ENCODE measurements at places on chromosomes 5 and 9.

DNA sequence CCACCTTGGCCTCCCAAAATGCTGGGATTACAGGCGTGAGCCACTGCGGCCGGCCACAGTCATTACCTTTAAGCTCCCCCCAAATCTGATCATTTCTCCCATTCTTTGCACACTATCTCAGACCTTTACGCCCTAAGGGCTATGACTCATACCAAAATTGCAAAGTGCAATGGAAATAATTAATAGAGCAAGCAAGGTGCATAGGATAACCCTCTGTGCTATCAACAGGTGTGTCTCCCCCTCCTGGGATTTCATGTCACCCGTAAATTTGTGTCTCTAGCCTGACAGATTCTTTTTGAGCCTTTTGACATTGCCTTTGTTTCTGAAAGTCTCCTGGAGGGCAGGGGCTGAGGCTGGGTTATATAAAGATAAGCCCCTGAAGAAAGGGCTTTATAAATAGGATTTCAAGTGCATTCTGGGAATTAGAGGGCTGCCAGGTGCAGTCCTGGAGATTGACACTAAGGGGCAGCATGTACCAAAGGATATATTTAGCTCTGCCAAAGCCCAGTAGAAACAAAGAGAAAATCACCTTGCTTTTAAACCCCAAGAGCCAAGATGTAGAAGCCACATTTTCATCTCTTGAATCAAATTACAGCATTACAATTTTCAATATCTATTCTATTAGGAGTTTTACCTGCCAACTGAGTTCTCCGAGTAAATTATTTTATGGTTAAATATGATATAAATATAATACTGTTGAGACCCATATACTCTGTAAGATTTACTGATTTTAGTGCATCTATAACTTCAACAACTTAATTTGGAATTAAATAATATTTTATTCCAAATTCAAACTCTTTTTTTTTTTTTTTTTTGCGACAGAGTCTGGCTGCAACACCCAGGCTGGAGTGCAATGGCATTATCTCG lies 18.2 kb downstream of the S100Z start:
- peak; percentile 70 for DNase-seq

DNA sequence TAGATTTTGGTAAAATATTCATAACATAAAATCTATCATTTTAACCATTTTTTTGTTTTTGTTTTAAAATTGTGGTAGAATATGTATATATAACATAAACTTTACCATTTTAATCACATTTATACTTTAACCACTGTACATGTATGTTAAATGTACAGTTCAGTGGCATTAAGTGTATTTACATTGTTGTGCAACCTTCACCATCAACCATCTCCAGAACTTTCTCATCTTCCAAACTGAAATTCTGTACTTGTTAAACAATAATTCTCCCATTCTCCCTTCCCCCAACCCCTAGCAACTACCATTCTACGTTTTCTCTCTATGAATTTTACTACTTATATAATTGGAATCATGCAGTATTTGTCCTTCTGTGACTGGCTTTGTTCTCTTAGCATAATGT lies 11.6 kb downstream of the ANKHD1 start:
- no peak for DNase-seq

- no peak for DNase-seq
Measured at GRCh38 chr5:17339841-17340240, 122.4 kb downstream of the BASP1 start.

DNA sequence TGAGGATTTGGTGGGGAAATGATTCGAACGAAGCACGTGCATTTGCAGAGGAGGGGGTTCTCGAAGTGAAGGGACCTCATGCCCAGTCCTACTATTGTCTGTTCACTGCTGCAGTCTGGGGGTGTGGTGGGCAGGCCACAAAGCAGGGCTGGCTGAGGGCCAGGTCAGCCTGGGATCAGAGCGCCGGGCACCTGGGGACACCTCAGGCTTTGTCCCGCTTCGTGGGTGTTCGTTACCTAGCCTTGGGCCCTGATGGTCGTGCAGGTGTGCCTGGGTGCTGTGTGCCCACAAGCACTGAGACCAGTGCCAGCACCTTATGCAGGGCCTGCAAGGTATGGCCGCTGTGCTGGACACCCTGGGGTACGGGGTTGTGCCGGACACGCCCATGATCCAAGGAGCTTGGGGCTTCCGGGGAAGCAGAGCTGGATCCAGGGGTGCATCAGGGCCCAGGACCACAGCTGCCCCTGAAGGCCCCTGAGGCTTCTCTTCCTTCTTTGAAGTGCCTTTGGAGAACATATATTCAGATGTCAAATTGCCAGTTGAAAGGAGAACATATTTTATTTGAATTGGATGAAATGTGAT lies 80.6 kb downstream of the COL5A1 start:
- DNase-seq: no peak

- no peak for DNase-seq
Measured at GRCh38 chr5:36691226-36691625, 84.8 kb downstream of the SLC1A3 start.

- DNase-seq: no peak
Measured at GRCh38 chr9:127489471-127490115, 38.3 kb downstream of the LRSAM1 start.

DNA sequence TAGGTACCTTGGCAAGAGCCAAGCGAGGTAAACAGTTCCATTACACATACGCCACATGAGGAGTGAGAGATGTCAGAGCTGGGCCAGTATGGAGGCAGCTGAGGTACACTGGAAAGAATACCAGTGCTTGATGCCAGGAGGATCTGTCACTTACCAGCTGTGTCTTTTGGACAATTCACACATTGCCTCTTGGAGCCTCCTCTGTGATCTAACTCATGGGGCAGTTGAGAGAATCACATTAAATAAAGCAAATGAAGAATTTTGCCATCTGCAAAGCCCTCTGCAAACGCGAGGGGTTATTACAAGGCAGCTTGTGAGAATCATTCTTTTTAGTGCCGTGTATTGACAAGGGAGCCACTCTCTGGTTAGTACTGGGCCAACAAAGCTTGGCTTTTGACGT lies 429.7 kb upstream of the KLF4 start:
- no peak for DNase-seq

DNA sequence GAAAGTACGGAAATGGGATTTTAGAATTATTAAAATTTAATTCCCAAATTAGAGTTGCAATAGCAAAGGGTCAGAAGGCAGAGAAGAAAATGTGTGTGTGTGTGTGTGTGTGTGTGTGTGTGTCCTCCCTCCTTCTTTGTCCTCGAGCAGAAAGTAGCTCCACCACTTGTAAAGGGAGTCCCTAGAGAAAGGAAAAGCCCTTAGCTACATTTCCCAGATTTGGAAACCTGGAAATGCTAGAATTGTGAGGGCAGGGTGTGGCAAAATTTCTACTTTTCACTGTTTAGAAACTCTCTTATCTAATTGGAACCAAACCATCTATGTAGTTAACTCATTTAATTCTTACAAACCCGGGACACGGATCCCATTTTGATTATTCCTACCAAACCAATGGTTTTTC lies 33.2 kb upstream of the LIFR start:
- DNase-seq: no peak

DNA sequence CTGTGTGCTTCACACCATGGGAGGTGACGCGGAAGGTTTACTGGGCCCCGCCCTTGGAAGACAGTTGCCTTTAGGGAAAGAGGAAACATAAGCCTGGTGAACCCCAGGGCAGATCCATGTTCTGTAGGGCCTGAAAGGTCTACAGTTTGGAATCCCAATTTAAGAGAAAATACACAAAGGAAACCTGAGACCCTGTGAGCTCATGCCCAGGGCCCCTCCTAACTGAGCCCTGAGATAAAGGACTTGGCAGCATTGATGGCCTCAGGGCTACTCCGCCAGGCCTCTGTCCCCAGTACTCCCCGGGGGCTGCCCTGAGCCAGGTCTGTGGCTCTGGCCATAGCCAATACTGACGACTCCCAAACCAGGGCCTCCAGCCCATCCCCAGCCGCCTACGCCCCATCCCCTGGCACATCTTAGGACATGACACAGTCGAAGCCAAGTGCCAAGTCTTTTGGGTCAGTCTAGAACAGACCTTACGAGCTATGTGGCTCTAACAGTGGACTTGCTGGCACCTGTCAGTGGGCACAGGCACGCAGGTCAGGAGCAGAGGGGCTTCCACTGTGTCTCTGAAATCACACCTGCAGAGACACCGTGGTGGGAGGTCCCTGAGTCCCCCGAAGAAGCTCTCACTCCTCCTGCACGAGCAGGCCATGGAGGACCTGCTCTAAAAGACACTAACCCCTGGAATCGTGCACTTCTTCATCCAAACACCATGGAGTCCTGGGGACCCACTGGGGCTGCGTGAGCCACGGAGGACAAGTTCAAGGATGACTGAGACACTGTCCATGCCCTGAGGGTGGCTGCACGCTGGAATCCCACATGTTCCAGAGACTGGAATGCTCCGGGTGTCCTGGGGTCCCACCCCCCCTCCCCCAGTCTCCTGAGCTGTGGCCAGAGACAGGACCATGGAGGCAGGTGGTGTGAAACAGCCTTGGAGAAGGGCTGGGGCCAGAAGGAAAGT lies 40.3 kb upstream of the BARHL1 start:
- no peak for DNase-seq

DNA sequence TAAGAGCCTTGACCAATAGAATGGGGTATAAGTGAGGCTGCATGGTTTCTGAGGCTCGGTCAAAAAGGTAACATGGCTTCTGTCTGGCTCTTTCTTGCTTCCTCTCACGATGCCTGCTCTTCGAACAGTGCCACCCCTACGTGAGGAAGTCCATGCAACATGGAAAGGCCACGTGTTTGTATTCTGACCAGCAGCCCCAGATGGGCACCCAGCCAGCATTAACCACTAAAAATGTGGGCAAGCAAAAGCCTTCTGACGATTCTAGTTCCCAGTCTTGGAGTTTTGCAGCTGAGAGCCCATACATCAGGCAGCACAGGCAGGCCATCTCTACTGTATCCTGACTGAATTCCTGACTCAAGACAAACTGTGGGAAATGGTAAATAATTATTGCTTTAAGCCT lies 24.2 kb upstream of the NREP start:
- DNase-seq: no peak

DNA sequence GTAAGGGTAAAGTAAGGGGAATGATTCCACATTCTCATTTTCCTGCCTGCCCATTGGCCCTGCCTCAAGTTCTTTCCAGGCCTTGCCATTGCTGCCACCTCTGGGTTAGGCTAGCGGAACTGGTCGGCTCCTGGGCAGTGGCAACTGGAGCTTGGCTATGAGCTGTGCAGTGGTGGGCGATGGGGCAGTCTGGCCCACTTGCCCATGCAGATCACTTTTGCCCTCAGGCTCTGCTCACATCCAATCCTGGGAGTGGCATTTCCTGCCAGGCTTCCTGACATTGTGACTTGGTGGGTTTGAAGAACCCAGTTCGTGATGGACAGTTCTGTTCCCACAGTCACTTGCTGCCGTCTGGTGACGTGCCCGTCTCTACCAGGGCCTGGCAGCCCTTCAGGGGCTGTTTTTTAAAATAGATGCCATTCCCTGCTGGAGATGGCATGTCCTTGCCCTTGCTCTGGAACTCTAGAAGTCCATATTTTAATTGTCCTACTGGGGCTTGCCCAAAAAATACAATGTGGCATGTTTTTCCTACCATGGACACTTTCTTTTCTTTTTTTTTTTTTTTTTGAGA lies 86.1 kb downstream of the FGF18 start:
- no peak for DNase-seq

- DNase-seq: no peak
Measured at GRCh38 chr5:96952974-96953730, 17.3 kb downstream of the LNPEP start.

DNA sequence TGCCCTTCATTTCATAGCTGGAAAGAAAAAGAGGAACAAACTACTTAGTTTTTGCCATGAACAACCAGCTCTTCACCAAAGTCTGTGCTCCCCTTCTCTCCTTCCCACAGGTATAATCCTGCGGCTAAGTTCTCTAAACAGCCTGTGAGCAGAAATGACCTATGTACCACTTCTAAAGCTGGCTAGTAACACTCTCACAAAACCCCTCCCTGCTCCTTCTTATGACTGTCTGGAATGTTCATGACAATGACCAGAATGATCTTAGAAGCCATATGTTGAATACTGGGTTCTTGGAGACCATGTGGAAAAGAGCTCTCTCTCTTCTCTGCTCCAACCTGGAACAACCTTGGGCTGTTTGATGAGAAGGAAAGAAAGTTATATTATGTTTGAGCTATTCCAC lies 12.9 kb upstream of the AMACR start:
- DNase-seq: no peak

DNA sequence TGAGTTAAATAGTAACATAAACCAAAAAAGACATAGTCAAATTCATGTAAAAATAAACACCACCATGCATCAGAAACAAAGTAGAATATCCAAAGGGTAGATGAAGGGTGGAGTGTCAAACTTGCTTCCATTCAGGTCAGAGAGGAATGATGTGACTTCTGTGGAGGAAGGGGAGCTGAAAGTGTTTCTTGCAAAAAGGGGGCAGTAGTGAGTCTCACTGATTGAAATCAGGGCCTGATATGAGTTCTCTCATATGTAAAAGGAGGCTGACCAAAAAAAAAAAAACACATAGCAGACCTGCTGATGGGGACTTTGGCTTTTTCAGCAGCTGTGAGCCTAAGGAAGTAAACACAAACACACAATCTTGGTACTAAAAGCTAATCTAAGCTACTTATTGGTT lies 38.8 kb upstream of the RGMB start:
- no peak for DNase-seq

GRCh38 chr9:106577121-106577520 lies 285.8 kb upstream of the ZNF462 start:
- no peak for DNase-seq

DNA sequence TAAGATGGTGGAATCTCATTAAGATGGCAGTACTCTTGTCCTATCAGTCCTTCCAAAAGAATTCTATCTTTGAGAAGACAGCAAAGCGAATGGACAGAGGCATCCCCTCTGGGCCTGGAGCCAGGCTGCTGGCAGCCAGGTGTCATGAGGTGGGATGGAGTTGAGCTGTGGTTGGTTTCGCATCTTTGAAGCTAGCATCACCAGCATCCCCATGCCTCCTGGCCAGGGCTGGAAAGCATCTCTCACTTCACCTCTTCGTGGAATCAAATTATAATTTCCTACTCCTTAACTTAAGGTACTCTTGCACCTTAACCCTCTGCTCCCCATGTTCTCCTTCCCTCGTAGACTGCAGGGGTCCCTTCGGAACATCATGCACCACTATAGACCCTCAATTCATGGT lies 248.3 kb downstream of the GADD45G start:
- no peak for DNase-seq

DNA sequence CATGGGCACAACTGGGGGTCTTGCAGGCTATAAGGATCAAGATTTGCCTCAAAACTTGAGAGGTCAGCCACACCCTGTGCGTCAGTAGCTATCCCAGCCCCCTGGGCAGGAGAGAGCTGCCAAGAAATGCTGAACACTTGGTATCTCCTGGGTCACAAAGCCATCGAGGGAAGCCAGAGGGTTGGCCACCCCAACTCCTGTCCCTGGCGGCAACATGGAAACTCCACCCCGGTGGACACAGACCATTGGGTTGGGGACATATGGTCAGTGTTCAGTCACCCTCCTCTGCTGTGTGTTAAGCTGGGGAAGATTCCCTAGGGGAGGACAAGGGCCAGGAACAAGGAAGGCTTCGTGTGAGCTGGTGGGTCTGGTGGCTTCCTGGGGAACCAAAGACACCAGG lies 140.6 kb downstream of the C5orf15 start:
- DNase-seq: no peak

Measured in activated CD4-positive, alpha-beta T cell treated with anti-CD3 and anti-CD28 coated beads, Interleukin-10, Interleukin-2, amounts not matched to agents 100 ng/mL and 50 ng/mL, durations not matched to agents 16 hours and 8 hours (primary cell).